ENCODE measurements at places on chromosomes 3 and 15. TPM values are rescaled to one million over a fixed set of nuclear protein-coding genes. Genes with fewer than 3 reads are reported as not detected.

RTP1 gene
- not detected for total RNA-seq

STRIT1 gene
- total RNA-seq = not detected

- H3K36me3 ChIP-seq = no peaks in the 10 kb centered on the region
- DNase-seq = no peak
- H3K4me3 ChIP-seq = no peak overlapping the region
These were observed 146.1 kb downstream of the DPH6 start for GRCh38 chr15:35399901-35400300.

DNA sequence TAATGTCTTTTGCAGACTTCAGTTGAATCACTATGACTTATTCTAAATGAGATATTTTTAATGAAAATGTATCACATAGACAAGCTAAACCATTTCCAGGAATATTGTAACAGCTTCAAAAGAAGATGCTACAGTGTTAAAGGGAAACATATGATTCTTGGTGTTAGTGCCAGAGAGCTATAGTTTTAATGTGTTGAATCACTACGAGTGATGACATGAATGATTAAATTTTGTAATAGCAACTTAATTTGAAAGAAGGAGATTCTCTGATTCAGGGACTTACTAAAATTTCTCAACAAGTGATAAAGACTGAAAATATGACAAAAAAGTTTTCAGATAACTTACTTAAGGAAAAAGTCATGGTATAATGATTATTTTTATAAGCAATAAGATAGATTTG is 267.3 kb upstream of the SLITRK3 start:
- no peaks in the 10 kb centered on the region for H3K27me3 ChIP-seq
- no peaks in the 10 kb centered on the region for H3K36me3 ChIP-seq
- no peak overlapping the region for H3K4me3 ChIP-seq
- DNase-seq = no peak
- H3K27ac ChIP-seq = no peak overlapping the region

DNA sequence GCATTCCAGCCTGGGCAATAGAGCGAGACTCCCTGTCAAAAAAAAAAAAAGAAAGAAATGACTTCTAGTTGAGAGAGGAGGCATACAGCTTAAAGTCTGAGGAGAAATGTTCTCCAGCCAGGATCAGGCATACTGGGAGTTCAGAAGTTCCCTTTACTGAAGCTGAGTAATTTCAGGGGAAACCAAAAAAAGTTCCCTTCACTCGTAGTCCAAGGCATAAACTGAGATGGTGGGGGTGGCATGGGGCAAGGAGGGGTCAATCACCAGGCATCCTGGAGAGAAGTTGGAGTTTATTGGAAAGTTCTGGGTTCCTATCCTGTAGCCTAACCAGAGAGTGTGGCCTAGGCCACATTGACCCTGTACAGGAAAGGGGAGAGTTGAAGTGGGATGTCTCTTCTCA is 5.9 kb downstream of the GPX1 start:
- H3K36me3 ChIP-seq = no peaks in the 10 kb centered on the region
- H3K27me3 ChIP-seq = no peaks in the 10 kb centered on the region
- H3K4me1 ChIP-seq = peaks cover 5% of the 10 kb centered on the region
- peak overlapping the region; percentile 75 for H3K27ac ChIP-seq
- no peak for DNase-seq

GRCh38 chr3:197615430-197615829 is 59.7 kb upstream of the BDH1 start:
- no peak overlapping the region for H3K4me3 ChIP-seq
- no peak overlapping the region for H3K27ac ChIP-seq
- H3K4me1 ChIP-seq = no peaks in the 10 kb centered on the region

GRCh38 chr3:50146316-50146901 is 8.7 kb upstream of the SEMA3F start:
- H3K27ac ChIP-seq = no peak overlapping the region
- no peaks in the 10 kb centered on the region for H3K27me3 ChIP-seq
- no peak for DNase-seq
- peaks cover 4% of the 10 kb centered on the region for H3K4me1 ChIP-seq
- no peaks in the 10 kb centered on the region for H3K36me3 ChIP-seq

DNA sequence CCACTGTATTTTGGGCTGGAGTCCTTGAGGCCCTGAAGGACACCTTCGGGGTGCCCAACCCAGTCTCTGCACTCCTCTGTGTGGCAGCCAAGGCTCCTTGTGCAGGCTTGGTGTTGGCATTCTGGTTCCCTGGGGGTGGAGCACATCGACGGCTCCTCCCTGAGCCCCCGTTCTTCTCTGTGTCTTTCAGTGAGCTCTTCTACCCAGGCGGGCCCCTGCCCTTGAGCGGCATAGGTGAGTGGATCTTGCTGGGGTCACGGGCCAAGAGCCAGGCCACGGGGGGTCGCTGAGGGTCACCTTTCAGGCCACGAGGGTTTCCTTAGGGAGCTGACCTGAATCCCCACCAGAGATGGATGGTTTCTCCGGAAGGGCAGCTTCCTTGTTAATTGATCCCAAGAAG is 234.8 kb downstream of the SNRPN start:
- H3K4me3 ChIP-seq = no peak overlapping the region
- no peaks in the 10 kb centered on the region for H3K4me1 ChIP-seq
- H3K36me3 ChIP-seq = no peaks in the 10 kb centered on the region
- no peak for DNase-seq

DNA sequence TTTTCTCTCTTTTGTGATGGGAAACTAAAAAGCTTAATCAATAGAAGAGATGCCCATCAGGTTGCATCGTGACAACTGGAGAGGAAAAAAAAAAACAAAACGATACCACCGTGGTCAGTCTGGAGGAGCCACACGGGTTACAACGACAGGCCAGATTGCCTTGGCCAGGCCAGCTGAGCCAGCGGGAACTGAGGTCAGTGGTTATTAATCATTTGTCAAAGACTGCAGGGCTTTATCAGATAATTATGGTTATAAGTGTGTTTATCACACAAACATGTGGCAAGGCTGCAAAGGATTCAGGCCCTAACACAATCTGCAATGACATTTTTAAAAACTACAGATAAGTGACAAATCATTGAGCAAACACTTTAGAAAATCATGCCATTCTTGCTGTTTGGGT is 135.0 kb upstream of the FAM3D start:
- no peak overlapping the region for H3K4me3 ChIP-seq
- no peak for DNase-seq
- no peaks in the 10 kb centered on the region for H3K27me3 ChIP-seq
- H3K36me3 ChIP-seq = no peaks in the 10 kb centered on the region
- H3K4me1 ChIP-seq = no peaks in the 10 kb centered on the region

Measured in breast epithelium (tissue), 4 donors.